ENCODE measurements at places on chromosomes 1 and 21.

DNA sequence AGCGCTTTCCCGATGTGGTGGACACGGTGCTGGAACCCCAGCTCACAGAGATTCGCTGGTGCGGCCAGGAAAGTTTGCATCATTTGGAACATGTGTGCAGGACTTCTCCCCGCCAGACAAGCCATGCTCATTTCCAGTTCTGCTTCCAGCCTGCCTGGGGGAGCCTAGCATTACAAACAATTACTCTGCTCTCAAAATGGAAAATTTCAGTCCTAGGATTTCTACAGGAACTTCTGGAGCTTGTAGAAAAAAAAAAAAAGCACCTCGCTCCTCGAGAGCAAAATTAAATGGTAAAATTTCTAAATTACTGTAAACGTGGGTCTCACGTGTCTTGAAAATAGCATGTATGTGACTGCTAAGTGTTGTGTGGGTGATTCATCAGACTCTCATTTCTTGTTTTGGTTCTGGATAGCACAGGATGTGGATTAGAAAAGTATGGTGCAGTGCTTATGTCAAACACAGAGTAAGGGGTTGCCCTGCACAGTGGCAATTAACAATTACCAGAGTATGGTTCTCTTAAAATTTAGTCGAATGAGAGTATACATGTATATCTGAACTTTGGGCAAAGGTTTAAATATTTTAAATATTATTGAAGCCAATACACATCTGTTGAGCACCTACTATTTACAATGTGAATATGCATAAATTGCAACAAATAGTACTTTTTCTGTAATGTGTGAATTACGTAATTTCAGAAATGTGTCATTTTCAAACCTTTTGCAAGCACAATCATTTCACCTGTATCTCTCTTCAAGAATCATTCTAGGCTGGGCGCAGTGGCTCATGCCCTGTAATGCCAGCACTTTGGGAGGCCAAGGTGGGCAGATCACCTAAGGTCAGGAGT is 61.8 kb upstream of the PTGFRN start:
- DNase-seq = peak; percentile 56

DNA sequence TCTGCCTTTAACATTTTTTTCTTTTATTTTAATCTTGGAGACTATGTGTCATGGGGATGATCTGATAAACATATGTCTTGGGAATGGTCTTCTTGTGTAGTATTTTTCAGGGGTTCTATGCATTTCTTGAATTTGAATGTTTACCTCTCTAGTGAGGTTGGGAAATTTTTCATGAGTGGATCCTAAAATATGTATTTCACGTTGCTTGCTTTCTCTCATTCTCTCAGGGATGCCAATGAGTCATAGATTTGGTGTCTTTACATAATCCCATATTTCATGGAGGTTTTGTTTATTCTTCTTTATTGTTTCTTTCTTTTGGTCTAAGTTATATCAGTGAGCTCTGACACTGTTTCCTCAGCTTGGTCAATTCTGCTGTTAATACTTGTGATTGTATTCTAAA is 1237.2 kb downstream of the PLA2G4A start:
- DNase-seq = no peak

- no peak for DNase-seq
These were observed 106.8 kb upstream of the C1orf174 start for GRCh38 chr1:4006676-4007374.

DNA sequence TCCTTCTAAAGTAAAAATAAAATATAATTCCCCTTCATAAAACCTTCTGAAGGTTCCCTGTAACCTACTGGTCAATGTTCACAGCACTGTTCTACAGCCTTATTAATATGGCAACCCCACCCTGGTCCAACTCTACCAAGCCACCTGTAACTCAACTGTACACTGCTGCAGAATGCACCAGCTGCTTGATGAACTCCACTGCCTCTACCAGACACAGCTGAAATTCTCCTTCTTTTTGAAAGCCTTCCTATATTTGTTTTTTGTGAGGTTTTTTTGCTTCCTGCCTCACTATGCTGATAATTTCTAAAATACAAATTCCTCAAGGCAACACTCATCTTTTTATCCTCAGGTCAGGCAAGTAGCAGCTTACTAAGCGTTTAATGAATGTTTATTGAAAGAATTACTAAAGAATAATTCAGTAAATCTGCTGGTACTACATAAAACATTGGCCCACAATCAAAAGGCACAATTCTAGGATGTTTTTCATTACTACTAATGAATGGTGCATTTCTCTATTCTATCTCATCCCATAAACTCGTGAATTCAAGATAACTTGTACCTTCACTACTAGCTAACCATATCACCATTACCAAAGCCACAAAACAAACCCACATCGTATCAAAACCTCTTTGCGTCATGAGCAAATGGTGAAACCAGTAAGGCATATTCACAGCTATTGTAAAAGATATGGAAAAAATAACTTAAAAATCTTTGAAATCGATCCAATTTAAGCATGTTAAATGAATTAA is 2.4 kb downstream of the SSX2IP start:
- DNase-seq = no peak

- DNase-seq = peak; percentile 21
These were observed 50.2 kb upstream of the TSHB start for GRCh38 chr1:114979278-114979891.

DNA sequence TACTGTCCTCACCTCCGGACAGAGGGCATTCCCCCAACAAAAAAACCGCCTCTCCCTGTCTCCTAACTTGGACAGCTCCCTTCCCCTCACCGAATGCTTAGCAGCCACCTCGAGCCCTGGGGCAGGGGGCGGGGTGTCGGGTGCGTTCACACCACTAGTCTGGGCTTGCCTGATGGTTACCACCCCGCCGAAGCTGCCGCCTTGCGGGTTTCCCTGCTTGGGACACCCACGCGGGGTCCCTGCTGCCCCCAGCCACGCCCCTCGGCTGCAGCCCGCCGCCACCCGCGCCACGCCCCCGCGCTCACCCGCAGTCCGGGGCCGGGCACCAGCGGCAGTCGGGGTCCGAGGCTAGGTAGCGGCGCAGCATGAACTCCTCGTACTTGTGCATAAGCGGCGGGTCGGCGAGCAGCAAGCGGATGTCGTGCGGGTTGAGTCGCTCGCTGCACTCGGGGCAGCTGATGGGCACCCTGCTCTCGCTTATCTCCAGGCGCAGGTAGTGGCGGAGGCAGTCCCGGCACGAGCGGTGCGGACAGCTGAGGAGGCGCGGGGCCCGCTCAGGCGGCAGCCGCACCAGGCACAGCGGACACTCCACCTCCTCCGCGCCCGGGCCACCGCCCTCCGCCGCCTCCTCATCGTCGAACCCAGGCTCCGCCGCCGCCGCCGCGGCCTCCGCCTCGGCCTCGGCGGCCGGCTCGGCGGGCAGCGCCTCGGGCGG is 706 bp downstream of the RNF19B start:
- DNase-seq = no peak

DNA sequence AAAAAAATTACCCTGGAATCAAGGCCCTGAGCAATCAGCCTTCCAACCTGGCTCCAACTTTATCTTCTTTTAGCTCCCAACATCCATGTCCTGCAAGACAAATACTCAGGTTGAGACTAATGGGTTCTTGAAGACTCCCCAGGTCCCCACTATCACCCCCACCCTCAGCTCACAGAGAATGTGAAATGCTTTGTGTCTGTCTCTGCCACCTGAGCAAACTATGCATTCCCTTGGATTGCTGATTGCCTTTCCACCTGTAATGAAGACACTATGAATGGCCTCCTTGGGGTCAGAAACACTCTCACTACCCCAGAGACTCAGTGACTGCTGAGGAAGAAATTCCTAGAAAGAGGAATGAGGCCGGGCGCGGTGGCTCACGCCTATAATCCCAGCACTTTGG is 121.2 kb upstream of the GALNT2 start:
- DNase-seq = no peak

GRCh38 chr1:151840421-151840820 is 801 bp upstream of the C2CD4D start:
- no peak for DNase-seq

GRCh38 chr1:37317870-37318467 is 156.4 kb upstream of the ZC3H12A start:
- DNase-seq = no peak

GRCh38 chr1:18629659-18630510 is 761 bp upstream of the PAX7 start:
- DNase-seq = no peak

GRCh38 chr1:172382406-172382805 is 38.1 kb upstream of the C1orf105 start:
- DNase-seq = no peak

- no peak for DNase-seq
These were observed 28.9 kb downstream of the CNST start for GRCh38 chr1:246595146-246595545.

GRCh38 chr21:28632755-28633408 is 359.8 kb downstream of the LTN1 start:
- DNase-seq = no peak

DNA sequence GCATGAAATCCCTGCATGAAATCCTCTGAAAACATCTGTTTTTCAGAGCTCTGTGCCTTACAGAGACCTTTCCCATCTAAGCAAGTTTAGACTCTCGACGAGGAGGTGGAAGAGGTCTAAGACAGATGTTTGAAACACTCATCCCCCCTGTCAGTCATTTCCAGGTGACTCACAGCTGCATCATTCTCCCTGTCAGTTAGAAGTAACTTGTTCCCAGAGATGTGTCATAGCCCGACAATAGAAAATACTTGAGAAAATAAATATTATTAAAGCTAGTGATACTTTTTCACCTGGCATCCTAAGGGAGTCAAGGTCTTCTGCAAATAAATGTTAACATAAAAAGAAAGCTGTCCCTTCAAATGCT is 41.6 kb upstream of the SEC16B start:
- no peak for DNase-seq

GRCh38 chr21:33541105-33541711 is 709 bp downstream of the GART start:
- no peak for DNase-seq

DNA sequence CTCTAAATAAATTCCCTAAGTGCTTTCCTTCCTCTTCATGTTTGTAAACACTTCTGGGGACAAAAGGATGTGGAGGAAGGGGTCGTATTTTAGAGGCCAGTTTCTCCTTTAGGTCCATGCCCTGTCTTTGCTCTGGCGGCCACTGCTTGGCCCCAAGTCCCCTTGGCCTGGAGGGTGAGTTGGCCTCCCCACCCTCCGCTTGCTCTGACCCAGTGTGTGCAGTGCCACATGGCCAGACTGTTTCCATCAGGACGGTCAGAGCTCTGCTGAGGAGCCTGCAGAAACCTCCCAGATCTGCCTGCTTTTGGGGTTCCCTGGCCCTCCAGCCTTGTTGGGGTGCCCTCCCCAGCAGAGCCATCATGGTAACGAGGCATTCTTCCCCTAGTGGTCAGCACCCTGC is 127.8 kb downstream of the CAMTA1 start:
- no peak for DNase-seq

GRCh38 chr1:65554829-65555228 is 134.4 kb downstream of the LEPR start:
- no peak for DNase-seq

DNA sequence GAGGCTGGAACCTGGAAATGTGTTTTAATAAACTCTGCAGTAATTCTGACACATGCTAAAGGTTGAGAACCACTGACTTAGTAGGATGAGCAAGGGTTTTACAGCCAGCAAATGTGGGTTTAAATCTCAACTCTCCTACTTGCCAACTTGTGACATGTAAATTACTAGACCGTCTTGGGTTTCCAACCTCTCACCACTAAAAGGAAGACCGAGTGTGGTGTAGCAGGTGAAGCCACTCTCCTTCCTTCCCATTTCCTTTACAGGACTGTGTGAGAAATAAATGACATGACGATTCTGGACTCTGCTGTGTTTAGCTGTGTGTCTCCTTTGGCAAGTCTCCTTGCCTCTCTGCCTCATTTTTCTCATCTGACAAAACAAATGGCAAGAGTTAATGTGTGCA is 49.5 kb upstream of the DNAJC6 start:
- DNase-seq = no peak

DNA sequence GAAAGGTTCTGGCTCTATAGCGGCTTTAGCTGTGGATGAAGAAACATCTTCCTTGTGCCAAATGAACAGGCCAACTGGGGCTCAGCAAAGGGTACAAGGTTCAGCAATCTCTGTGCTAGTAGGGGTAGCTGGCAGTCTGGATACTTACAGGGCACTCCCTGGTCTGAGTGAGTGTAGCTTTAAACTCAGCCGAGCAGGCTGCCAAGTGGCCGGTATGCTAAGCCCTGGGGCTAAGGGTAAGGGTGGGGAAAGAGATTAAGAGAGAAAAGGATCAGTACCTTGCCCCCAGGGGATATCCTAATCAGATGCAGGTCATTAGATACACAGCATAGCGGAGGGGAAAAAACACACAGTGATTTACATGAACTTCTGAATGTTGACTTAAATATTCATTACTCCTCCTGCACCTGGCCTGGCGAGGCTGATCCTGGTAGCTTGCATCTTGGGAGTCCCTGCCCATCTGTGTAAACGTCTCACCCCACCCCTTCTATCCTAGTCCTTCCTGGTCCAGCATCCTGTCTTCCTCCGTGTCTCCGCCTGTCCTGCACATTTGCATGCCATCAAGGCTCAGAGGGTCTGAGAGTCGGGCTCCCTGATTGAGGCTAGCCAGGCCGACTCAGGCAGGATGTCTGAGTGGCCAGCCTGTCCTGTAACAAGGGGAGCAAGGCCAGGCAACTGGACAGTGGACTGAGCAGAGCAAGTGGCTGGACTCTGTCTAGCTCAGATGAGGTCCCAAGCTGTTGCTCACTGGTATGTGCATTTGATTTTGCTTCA is 39.5 kb upstream of the CNTN2 start:
- no peak for DNase-seq

DNA sequence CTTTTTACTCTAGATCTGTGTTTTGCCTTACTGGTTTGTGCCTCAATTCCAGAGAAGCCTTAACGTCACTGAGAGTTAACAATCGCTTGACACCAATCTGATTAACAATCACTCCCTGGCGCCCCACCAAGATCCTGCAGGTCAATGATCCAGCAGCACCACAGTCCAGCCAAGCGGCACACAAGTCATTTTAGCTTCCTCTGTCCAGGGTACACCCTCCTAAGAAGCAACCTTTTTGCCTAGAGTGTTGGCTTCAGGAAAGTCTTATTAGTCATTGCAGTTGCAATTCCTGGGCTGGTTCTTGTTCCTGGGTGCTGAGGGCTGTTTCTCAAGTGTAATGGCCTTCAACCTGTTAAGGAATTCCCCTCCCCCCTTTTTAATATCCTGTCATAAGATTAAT is 323.0 kb upstream of the USP25 start:
- DNase-seq = no peak

GRCh38 chr1:175388285-175388684 is 195.7 kb upstream of the KIAA0040 start:
- DNase-seq = no peak

DNA sequence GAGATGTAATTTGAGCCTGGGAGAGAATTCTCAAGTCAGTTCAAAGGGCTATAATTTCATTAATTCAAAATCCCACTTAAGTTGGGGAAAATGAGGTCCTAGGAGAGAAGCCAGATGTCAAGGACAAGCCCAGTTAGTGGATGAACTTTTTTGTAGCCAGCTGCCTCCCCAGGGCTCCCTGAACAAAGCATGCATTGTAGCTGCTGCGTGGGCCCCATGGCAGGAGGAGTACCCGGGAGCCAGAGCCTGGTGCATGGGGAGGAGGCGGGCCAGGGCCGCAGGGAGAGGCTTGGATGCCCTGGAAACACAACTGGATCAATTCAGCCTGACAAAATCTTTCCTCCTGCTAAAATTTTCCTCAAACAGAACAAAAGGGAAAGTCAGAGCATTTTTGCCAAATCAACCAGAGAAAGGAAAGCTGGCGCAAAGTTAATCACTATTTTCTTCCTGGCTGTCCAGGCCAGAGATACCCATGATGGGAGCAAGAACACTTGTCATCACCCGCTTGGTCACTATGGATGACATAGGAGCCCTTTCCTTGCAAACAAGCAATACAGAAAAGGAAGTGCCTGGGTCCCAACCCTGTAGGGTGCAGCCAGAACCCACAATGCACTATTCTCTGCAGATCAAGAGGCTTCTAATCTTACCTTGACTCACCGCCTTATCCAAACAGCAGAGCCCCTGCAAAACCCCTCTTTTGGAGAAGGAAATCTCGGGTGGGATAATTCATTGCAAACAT is 248.1 kb upstream of the RAB4A start:
- DNase-seq = no peak

All from GM04504 (cell line).